CD4-positive, CD25-positive, alpha-beta regulatory T cell (primary cell): ENCODE measurements at places on chromosomes 11 and 22. TPM values are rescaled to one million over a fixed set of nuclear protein-coding genes. Genes with fewer than 3 reads are reported as not detected.
A peak's percentile ranks its signal among the peaks of the same experiment; 100 is the strongest.

GRCh38 chr22:37627121-37627520, 12.3 kb upstream of the SH3BP1 start:
- H3K4me1 ChIP-seq = peaks cover 69% of the 10 kb centered on the region
- H3K36me3 ChIP-seq = no peaks in the 10 kb centered on the region
- peak overlapping the region; percentile 81 for H3K27ac ChIP-seq
- H3K27me3 ChIP-seq = no peaks in the 10 kb centered on the region
- DNase-seq = no peak

- no peak overlapping the region for H3K27ac ChIP-seq
- H3K27me3 ChIP-seq = no peaks in the 10 kb centered on the region
- no peaks in the 10 kb centered on the region for H3K36me3 ChIP-seq
- H3K4me1 ChIP-seq = peaks cover 7% of the 10 kb centered on the region
- peak; percentile 80 for DNase-seq
- H3K4me3 ChIP-seq = no peak overlapping the region
Observed at GRCh38 chr22:46116491-46116958, 33.8 kb upstream of the PPARA start.

DNA sequence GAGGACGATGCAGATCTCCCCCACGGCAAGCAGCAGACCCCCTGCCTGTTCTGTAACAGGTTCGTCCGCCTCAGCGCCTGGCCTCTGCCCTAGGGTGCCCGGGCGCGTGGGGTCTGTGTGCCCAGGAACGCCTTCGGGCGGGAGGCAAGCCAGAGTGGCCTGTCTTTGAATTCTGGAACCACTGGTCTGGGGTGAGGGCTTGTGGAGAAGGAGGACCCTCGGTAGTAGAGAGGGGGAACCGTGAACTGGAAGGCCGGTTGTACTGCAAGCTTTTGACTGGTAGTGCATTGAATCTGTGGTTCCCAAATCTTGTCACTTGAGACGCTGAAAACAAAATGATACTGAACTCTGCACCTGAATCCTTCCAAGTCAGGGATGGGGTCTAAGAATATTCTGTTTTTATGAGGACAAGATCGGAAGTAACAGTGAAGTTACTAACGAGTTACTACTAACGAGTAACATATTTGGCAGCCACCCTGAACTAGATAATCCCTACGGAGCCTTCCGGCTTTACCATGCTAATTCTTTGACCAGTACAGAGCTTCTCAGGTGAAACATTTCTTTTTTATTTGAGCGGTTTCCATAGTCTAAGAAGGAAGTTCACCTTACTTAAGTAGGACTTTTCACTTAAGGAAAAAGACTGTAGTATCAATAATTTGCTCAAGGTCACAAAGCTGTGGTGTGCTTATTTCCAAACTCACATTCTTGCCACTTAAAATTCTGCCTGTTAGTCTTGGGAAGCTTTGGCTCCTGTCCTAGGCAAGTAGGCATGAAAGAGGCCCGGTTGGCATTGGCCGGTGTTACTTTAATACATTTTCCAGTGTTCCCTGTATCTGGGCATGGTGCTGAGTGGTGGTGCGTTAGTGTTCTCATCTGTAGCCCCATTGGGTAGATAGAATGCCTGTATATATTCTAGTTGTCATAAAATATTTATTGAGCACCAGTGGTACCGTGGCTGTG, 860 bp downstream of the PRMT3 start:
- H3K4me3 ChIP-seq = peak overlapping the region; percentile 92
- H3K4me1 ChIP-seq = peaks cover 17% of the 10 kb centered on the region
- no peaks in the 10 kb centered on the region for H3K27me3 ChIP-seq
- H3K27ac ChIP-seq = peak overlapping the region; percentile 95
- H3K36me3 ChIP-seq = peaks cover 5% of the 10 kb centered on the region

DNA sequence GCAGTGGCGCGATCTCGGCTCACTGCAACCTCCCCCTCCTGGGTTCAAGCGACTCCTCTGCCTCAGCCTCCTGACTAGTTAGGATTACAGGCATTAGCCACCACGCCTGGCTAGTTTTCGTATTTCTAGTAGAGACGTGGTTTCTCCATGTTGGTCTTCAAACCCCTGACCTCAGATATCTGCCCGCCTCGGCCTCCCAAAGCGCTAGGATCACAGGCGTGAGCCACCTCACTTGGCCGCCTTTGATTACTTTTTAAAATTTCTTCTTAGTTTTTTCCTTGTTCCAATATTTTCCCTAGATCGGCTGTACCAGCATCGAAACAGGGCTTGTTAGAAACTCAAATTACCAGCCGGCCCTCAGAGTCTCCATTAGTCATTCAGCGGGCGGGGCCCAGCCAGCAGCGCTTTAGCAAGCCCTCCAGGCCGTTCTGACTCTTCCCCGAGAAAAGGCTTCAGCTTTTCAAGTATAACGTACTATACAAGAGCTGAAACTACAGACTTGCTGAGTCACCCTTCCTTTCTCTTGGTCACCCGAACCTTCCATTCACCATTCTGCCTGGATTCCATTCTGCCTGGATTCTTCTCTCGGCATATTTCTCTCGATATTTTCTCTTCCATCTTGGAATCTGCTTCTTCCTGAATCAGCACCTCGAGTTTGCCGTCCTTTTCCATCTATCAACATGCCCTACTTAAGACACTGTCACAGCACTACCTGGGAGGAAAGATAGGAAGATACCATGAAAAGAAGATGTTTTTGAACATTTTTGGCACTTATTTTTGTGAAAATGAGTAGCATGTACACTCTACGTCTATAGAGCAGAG, 6.7 kb upstream of the CAPRIN1 start:
- peaks cover 2% of the 10 kb centered on the region for H3K27me3 ChIP-seq
- H3K36me3 ChIP-seq = no peaks in the 10 kb centered on the region
- no peak for DNase-seq
- no peak overlapping the region for H3K27ac ChIP-seq
- no peak overlapping the region for H3K4me3 ChIP-seq

DNA sequence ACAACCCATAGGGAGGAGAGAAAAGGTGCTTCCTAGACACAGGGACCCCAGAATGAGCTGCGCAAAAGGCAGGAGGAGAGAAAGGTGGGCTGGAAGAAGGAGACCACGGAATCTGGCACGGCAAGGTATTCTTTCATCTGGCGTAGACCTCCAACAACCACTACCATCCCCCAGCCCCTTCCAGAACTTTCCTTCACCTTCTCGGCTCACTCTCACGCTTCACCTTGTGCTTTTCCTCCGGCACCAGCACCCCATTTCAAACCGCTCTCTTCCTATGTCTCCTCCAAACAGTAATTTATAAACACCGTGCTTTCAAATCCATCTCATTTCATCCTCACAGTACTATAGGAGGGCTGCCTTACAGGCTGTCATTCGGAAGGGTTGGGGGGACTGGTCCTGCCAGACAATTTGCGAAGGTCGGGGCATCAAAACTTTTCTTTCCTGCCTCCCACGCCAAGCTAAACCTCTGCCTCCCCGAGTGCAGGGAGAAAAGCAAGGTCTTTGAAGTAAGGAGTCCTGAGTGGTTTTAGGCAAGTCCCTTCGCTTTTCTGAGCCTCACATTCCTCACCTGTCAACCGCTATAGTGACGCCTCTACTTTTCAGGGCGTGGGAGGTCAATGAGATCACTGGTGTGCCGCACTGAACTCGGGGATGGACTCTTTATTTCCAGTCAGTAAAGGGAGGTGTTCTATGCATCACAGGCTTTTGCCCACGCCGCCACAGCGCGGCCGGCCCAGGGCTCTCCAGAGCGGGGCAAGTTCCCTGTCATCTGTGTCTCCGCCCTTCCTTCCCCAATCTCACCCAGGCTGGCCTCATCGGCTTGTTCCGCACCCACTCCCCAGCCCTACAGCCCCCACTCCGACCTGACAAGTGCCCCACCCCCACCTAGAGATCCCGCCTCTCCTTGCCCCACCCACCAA, 800 bp downstream of the KCTD21 start:
- no peaks in the 10 kb centered on the region for H3K36me3 ChIP-seq
- no peaks in the 10 kb centered on the region for H3K27me3 ChIP-seq
- DNase-seq = no peak
- H3K4me1 ChIP-seq = peaks cover 32% of the 10 kb centered on the region

GRCh38 chr11:132337819-132338416, 967.5 kb downstream of the NTM start:
- DNase-seq = no peak
- H3K36me3 ChIP-seq = no peaks in the 10 kb centered on the region
- H3K27me3 ChIP-seq = no peaks in the 10 kb centered on the region
- no peak overlapping the region for H3K27ac ChIP-seq
- no peak overlapping the region for H3K4me3 ChIP-seq
- H3K4me1 ChIP-seq = peaks cover 9% of the 10 kb centered on the region

GRCh38 chr11:62513626-62514025, 33.0 kb downstream of the AHNAK start:
- no peaks in the 10 kb centered on the region for H3K4me1 ChIP-seq
- peaks cover 37% of the 10 kb centered on the region for H3K36me3 ChIP-seq
- H3K27ac ChIP-seq = no peak overlapping the region
- DNase-seq = no peak
- H3K27me3 ChIP-seq = no peaks in the 10 kb centered on the region

- no peaks in the 10 kb centered on the region for H3K36me3 ChIP-seq
- no peak overlapping the region for H3K27ac ChIP-seq
- H3K4me3 ChIP-seq = no peak overlapping the region
- no peak for DNase-seq
Observed at GRCh38 chr11:107777110-107777509, 65.3 kb upstream of the SLN start.

DNA sequence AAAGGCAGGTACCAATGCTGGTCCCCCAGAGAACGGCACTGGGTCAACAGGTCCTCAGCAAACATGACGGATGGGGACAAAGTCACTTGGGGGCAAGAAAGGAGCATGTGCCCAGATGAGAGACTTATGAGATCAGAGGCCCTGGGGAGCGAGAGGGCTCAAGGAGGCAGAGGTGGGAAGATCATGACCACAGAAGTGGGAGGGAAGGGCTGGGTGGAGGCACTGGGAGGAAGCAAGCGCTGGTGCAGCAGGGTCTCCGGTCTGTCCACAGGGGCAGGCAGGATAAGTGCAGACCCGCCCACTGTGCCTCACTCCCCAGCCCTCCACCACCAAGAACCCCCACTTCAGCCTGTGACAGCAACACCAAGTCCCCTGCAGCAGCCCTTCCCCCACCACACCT, 10.9 kb downstream of the ELFN2 start:
- no peak for DNase-seq
- peaks cover 18% of the 10 kb centered on the region for H3K4me1 ChIP-seq
- no peaks in the 10 kb centered on the region for H3K36me3 ChIP-seq
- H3K4me3 ChIP-seq = no peak overlapping the region

- H3K4me1 ChIP-seq = no peaks in the 10 kb centered on the region
- no peak overlapping the region for H3K4me3 ChIP-seq
- H3K27ac ChIP-seq = no peak overlapping the region
- H3K27me3 ChIP-seq = no peaks in the 10 kb centered on the region
- no peak for DNase-seq
Observed at GRCh38 chr11:57544566-57544965, 7.2 kb downstream of the SMTNL1 start.

- no peak overlapping the region for H3K4me3 ChIP-seq
- no peak overlapping the region for H3K27ac ChIP-seq
- no peaks in the 10 kb centered on the region for H3K4me1 ChIP-seq
- no peaks in the 10 kb centered on the region for H3K27me3 ChIP-seq
- no peaks in the 10 kb centered on the region for H3K36me3 ChIP-seq
Observed at GRCh38 chr11:86453290-86454030, 78.8 kb downstream of the CCDC81 start.

GRCh38 chr11:10049756-10050155, 244.3 kb downstream of the SBF2 start:
- DNase-seq = no peak
- H3K4me1 ChIP-seq = no peaks in the 10 kb centered on the region

DNA sequence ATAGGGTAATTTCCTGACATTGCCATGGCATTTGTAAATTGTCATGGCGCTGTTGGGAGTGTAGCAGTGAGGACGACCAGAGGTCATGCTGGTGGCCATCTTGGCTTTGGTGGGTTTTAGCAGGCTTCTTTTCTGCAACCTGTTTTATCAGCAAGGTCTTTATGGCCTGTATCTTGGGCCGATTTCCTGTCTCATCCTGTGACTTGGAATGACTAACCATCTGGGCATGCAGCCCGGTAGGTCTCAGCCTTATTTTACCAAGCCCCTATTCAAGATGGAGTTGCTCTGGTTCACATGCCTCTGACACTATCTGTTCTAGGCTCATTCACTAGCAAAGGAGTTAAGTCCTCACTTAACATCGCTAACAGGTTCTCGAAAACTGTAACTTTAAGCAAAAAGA, 1374.2 kb downstream of the FAM181B start:
- H3K36me3 ChIP-seq = no peaks in the 10 kb centered on the region
- DNase-seq = no peak
- H3K27me3 ChIP-seq = no peaks in the 10 kb centered on the region
- H3K27ac ChIP-seq = no peak overlapping the region
- no peak overlapping the region for H3K4me3 ChIP-seq
- H3K4me1 ChIP-seq = no peaks in the 10 kb centered on the region

DNA sequence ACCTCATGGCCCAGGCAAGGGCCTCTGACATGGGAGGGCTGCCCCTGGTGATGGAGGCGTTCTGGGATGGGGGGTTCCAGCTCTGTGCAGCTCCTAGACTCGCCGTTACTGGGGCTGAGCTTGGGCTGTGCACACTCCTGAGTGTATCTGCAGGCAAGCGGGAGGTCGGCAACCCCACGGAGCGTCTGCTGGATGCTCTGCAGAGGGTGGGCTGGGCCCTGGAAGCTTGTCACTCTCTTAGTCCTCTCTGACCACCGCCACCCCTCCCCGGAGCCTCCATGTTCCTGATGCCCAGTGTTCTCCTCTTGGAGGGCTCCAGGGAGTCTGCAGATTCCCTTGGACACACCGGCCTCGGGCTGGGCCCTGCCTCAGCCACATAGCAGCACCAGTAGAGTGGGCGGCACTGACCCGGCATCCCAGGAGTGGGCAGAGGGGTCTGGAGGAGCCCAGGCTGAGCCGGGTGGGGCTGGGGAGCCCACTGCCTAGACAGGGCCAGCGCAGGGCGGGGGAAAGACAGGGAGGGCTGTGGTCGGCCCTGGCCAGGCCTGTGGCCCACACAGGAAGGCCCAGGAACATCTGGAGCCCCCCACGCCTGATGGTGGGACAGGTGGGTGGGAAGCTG, 20.6 kb upstream of the MUC5B start:
- no peaks in the 10 kb centered on the region for H3K27me3 ChIP-seq
- H3K4me1 ChIP-seq = no peaks in the 10 kb centered on the region
- no peak overlapping the region for H3K27ac ChIP-seq
- H3K36me3 ChIP-seq = no peaks in the 10 kb centered on the region

- H3K36me3 ChIP-seq = no peaks in the 10 kb centered on the region
- DNase-seq = no peak
- no peak within 1 kb of the TSS for H3K4me3 ChIP-seq
- peaks cover 27% of the 10 kb centered on the region for H3K27me3 ChIP-seq
Observed at GRCh38 chr11:33891714-33892327, at the start of gene LMO2. TSS of gene LMO2 (minus strand) at chr11:33892076. CDS start at chr11:33869716, 22,360 bp downstream.

DNA sequence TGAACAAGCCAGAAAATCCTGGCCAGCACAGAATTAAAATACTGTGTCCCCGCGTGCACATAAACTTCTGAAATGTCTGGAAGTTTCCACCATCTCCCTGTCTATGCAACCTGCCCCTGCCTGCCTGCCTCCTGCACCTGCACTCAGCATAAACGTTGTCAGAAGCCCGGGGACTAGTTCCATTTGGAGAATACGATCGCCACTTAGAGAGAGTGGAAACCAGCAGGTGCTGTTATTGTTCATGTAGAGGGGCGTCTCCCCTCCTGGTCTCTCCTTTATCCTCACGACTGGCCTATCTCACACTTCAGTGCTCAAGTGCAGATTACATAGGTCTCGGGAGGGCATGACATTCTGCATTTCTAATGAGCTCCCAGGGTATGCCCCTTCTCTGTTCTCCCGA, 35.6 kb downstream of the MPPED1 start:
- no peaks in the 10 kb centered on the region for H3K27me3 ChIP-seq
- H3K36me3 ChIP-seq = no peaks in the 10 kb centered on the region
- no peak overlapping the region for H3K27ac ChIP-seq
- DNase-seq = no peak
- no peak overlapping the region for H3K4me3 ChIP-seq
- H3K4me1 ChIP-seq = no peaks in the 10 kb centered on the region

C1QTNF4 gene
- not detected for polyA plus RNA-seq

OR8D4 gene
- not detected for polyA plus RNA-seq

C11orf87 gene
- not detected for polyA plus RNA-seq

DSCAML1 gene
- 0.08 TPM for polyA plus RNA-seq

MIAT gene
- 2.7 TPM for polyA plus RNA-seq

ACTN3 gene
- polyA plus RNA-seq = not detected

DAGLA gene
- 0.10 TPM for polyA plus RNA-seq
